ENCODE measurements at places on chromosomes 5 and 9. TPM values are rescaled to one million over a fixed set of nuclear protein-coding genes. Genes with fewer than 3 reads are reported as not detected.
A peak's percentile ranks its signal among the peaks of the same experiment; 100 is the strongest.

Gene THBS4
- not detected for total RNA-seq

Gene SLC22A4
- total RNA-seq, result 1.7 TPM

Gene COL5A1
- total RNA-seq, result 5.7 TPM

GRCh38 chr5:159515909-159516415 is 185.7 kb upstream of the IL12B start:
- peak; percentile 71 for DNase-seq
- no peaks in the 10 kb centered on the region for H3K36me3 ChIP-seq
- peaks cover 1% of the 10 kb centered on the region for H3K4me1 ChIP-seq
- no peak overlapping the region for H3K4me3 ChIP-seq

GRCh38 chr9:83466351-83466750 is 71.8 kb downstream of the FRMD3 start:
- no peak overlapping the region for H3K27ac ChIP-seq
- no peak for DNase-seq
- H3K36me3 ChIP-seq, result no peaks in the 10 kb centered on the region
- H3K4me3 ChIP-seq, result no peak overlapping the region

- H3K36me3 ChIP-seq, result no peaks in the 10 kb centered on the region
- DNase-seq, result no peak
- peaks cover 16% of the 10 kb centered on the region for H3K4me1 ChIP-seq
- H3K4me3 ChIP-seq, result no peak overlapping the region
- no peak overlapping the region for H3K27ac ChIP-seq
Measured at GRCh38 chr9:123682746-123683145, 247.2 kb downstream of the DENND1A start.

DNA sequence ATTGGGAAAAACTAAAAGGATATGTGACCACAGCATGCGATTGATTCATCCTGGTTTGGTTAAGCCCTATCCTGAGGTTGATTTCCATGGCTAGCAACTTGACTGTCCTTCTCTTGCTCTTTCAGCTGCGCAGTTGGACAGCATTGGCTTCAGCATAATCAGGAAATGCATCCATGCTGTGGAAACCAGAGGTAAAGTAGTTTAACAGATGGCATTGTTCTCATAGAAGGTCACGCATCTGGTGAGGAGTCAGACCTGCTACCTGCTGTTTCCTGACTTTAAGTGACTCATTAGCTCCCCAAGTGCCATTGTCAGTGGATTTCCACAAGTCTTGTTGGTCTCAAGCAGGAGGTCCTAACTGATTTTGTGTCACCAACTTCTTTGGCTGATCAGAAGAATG is 266.9 kb downstream of the ARHGAP26 start:
- no peak overlapping the region for H3K4me3 ChIP-seq
- peaks cover under 1% of the 10 kb centered on the region for H3K36me3 ChIP-seq
- H3K27ac ChIP-seq, result no peak overlapping the region
- no peaks in the 10 kb centered on the region for H3K4me1 ChIP-seq

GRCh38 chr5:30001826-30002225 is 1191.7 kb upstream of the CDH6 start:
- no peaks in the 10 kb centered on the region for H3K4me1 ChIP-seq
- H3K27me3 ChIP-seq, result no peaks in the 10 kb centered on the region
- no peak for DNase-seq
- no peak overlapping the region for H3K4me3 ChIP-seq
- H3K27ac ChIP-seq, result no peak overlapping the region

- DNase-seq, result no peak
- H3K4me1 ChIP-seq, result no peaks in the 10 kb centered on the region
Measured at GRCh38 chr9:108766626-108767161, 89.1 kb downstream of the ACTL7B start.

- H3K36me3 ChIP-seq, result no peaks in the 10 kb centered on the region
- no peaks in the 10 kb centered on the region for H3K27me3 ChIP-seq
- DNase-seq, result no peak
- no peak overlapping the region for H3K27ac ChIP-seq
Measured at GRCh38 chr5:111337688-111338087, 113.5 kb downstream of the CAMK4 start.

DNA sequence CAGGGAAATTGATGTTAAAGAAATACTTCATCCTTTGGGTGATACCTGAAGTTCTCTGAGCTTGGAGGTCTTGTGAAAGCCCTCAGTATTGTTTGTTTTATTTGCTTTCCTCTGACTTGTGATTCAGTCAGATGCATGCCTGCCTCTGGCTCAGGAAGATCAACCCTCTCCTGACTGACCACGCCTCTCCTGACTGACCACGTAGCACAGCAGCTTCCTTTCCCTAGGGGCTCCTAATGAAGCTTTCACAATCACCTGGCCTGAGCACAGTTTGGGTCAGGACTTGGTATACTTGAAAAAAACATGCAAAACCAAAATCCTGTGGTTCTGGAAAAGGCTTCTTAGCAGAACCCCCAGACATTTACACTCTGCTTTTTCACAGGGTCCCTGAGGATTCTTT is 3.8 kb downstream of the TGFBI start:
- peaks cover 16% of the 10 kb centered on the region for H3K4me1 ChIP-seq
- no peak for DNase-seq
- H3K27me3 ChIP-seq, result no peaks in the 10 kb centered on the region
- no peaks in the 10 kb centered on the region for H3K36me3 ChIP-seq
- H3K4me3 ChIP-seq, result no peak overlapping the region
